ENCODE measurements at places on chromosomes 12 and 14.

GRCh38 chr12:115118177-115118724, 434.3 kb upstream of the TBX3 start:
- DNase-seq, result no peak

GRCh38 chr12:109730306-109731145, 16.9 kb downstream of the FAM222A start:
- no peak for DNase-seq

GRCh38 chr12:107967170-107967569, 161.9 kb upstream of the WSCD2 start:
- DNase-seq, result no peak

DNA sequence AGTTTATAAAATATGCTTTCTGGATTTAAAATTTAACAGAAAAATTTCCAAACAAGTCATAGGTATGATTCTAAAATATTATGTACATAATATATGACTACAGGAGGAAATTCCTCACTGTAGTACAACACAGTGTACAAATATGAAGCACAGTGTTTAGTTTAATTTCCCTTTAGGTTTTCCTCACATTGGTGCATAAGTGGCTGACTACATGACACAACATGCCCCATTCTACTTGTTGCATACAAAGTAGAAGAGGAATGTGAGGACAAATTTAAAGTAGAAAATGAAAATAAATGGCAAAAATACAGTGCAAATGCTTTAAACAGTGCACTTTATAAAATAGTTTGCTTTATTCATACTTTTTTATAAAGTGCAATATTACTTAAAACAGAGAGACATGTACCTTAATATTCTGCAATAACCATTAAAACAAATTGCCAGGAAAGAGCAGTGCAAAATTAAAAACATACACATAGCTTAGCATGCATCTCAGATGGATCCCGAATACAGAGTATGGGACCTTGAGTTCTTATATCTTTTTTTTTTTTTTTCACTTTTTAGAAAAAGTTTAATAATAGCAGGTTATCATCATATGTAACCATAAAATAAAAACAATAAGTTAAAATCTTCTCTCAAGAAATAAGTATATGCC, 54.8 kb upstream of the TTC7B start:
- no peak for DNase-seq

DNA sequence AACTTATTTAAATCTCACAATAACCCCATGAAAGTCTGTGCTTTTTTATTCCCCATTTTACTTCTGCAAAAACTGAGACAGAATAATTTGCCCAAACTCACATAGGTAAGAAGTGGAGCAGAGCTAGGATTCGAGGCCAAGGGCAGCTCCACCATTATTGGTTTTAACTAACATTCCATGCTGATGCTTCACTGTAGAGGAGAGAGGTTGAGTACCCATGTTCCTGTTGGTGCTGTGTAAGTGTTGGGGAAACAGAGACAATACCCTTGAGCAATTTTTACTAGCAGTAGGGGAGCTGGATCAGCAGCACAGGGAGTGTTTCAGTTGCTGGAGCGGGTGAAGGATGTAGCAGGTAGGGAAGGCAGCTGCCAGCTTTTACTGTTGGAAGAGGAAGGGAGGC, 21.1 kb downstream of the RASSF8 start:
- DNase-seq, result no peak

DNA sequence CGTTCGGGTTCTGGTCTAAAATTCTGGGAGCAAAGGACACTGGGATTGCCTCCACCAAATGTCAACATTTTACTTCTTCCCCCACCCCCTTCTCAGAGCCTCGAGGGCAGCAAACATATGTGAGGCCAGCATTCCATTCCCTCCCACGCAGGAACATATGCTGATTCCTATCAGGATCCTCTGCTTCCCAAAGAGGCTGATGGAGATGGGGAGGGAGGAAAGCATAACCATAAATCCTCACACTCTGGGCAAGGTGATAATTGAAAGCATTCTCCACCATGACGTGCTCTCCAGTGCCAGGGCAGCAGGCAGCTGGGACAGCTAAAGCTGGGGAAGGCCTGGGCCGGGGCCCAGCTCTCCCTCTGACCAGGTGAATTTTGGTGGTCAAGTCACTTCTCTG, 395.0 kb downstream of the ZFP36L1 start:
- DNase-seq, result no peak

DNA sequence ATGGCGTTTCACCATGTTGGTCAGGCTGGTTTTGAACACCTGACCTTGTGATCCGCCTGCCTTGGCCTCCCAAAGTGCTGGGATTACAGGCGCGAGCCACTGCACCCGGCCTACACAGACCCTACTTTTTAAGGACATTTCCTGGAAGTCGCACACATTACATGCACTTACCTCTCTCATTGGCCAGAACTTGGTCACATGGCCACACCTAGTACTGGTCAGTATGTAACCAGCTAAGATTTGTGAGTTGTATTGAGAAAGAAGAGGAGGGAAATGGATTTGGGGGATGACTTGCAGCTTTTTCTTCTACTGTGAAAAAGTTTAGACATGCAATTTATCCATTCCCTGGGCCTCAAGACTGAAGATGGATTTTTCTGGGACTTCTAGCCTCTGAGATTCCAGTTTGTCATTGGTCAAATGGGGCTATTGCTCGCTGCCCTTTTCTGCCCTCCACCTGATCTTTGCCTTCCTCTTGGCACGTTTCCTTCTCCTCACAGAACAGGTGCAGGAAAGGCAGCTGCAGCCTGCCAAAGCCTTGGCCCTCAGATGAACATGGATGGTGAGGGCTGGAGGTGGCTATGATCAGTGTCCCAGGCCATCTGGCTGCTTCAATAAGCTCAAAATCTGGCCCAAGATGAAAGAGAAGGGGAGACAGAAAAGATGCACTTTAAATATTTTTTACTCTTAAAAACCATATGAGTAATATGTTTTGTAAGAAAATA, 7.1 kb upstream of the ZDHHC22 start:
- DNase-seq, result no peak

- no peak for DNase-seq
Measured at GRCh38 chr12:22477166-22477893, 67.0 kb downstream of the C2CD5 start.

GRCh38 chr12:96687719-96688118, 198.3 kb downstream of the CFAP54 start:
- no peak for DNase-seq

DNA sequence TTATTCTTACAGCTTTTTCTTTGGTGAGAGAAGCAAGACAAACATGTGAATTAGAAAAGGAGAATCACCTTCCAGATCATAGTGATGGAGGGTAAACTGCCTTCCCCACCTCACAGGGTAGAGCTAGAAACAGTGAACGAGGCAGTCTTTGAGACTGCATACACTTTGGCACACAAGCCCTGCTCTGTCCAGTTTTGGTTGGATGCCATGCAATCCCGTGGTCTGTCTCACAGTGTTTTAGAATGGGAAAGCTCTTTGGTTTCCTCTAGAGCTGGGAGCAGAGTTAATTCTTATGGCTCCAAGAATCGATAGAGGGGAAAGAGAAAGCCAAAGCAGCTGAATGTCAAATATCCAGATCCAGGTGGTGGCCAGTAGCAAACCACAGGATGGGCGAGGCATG, 21.9 kb downstream of the TDP1 start:
- no peak for DNase-seq

- DNase-seq, result no peak
Measured at GRCh38 chr12:124764451-124764850, 99.2 kb downstream of the SCARB1 start.

GRCh38 chr12:123152833-123153232, 1.9 kb upstream of the PITPNM2 start:
- DNase-seq, result no peak

- no peak for DNase-seq
Measured at GRCh38 chr14:102351023-102351422, 11.7 kb downstream of the CINP start.

GRCh38 chr14:51488569-51489220, 163.0 kb upstream of the FRMD6 start:
- DNase-seq, result no peak

GRCh38 chr14:46985529-46986380, 334.2 kb upstream of the RPL10L start:
- DNase-seq, result no peak

- DNase-seq, result no peak
Measured at GRCh38 chr14:102778338-102779083, 1.3 kb downstream of the TRAF3 start.

- no peak for DNase-seq
Measured at GRCh38 chr12:82862069-82862841, 175.5 kb downstream of the TMTC2 start.

DNA sequence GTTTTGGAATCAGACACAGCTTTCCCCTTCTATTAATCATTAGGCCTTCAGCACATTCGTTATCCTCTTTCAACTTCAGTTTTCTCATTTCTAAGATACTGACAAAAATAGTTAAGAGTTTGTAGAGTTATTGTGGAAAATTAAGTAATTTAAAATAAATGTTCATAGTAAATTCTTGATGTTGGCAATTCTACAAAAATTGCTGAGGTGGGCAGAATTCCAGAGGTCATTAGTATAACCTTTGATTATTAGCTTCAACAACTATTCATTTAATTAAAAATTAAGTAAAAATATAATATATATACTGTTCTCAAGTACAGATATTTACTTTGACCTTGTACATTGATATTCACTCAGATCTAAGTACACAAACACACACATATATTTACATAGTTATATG, 58.5 kb downstream of the DIO2 start:
- DNase-seq, result no peak

DNA sequence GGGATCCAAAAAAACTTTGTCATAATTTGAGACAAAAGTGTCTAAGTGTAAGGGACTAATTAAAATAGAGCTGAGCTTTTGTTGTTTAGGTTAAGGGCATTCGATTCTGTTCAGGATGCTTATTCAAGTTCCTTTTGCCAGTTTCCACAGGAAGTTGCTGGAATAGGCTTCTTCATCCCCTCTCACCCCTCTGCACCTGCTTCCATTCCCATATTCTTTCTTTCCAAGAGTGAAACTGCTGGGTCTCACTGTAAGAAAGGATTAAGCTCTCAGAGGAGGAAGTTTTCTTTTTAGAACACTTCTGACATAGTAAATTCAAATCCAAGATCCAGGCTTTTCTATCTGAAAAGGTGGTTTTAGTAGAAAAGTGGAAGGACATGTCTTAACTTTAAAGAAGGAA, 61.4 kb downstream of the POLR3B start:
- no peak for DNase-seq

GRCh38 chr12:112131686-112132085, 6.3 kb downstream of the TRAFD1 start:
- DNase-seq, result no peak

DNA sequence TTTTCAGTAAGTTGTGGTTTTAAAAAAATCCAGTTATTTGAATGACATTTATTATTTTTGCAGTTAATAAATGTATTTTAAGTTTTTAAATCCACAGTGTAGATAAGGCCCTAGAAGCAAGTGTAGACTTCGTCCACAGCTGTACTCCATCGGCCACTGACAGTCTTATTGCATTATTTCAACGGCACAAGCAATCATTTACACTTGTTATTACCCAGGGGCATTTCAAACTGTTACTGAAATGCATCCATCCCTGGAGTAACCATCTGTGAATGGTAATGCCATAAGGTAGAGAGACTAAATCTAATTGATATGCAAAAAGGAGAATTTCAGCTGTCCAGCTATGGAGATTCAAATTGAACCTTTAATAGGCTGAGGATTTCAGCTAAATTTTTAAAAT, 48.4 kb downstream of the BICD1 start:
- no peak for DNase-seq

- no peak for DNase-seq
Measured at GRCh38 chr12:13128291-13128965, 25.0 kb upstream of the GSG1 start.

GRCh38 chr12:49232940-49233841, 31.7 kb upstream of the TUBA1C start:
- peak; percentile 74 for DNase-seq

- DNase-seq, result peak; percentile 22
Measured at GRCh38 chr14:76293221-76293620, 82.7 kb upstream of the ESRRB start.

- DNase-seq, result no peak
Measured at GRCh38 chr14:42335918-42336317, 729.2 kb downstream of the LRFN5 start.

DNA sequence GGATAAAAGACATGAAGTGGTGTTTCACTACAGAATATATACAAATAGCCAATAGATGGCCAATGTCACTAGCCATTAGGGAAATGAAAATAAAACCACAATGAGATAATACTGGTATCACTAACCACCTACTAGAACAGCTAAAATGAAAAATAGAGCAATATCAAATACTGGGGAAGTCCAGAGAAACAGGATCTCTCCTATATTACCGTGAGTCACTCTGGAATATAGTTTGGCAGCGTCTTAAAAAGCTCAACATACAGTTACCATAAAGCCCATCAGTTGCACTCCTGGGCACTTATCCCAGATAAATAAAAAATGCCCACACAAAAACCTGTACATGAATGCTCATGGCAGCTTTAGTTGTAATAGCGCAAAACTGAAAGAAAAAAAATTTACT, 101.7 kb downstream of the TMTC1 start:
- no peak for DNase-seq

GRCh38 chr12:4530982-4531586, 7.6 kb upstream of the RAD51AP1 start:
- DNase-seq, result no peak

DNA sequence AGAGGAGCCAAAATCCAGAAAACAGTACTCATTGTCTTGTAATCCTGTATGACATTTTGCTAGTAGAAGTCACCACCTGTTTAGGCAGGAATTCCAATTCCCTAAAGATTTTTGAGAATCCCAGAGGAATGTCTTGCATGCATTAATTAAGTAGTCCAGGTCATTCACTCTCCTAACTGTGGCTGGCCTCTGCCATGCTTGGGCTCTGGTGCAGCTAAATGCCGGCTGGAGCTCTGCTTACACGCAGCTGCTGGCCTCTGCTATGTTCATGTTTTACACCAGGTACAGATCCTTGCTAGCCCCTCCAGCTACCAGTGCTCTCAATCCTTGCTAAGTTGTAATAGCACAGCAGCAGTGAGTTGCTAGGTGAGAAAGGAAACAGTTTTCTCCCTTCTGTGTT, 16.3 kb upstream of the HIF1A start:
- no peak for DNase-seq

GRCh38 chr14:57870686-57871457, 5.0 kb upstream of the SLC35F4 start:
- no peak for DNase-seq
